ENCODE measurements at places on chromosomes 12 and 14.

GRCh38 chr14:28902930-28903329, 136.3 kb downstream of the FOXG1 start:
- DNase-seq = no peak

DNA sequence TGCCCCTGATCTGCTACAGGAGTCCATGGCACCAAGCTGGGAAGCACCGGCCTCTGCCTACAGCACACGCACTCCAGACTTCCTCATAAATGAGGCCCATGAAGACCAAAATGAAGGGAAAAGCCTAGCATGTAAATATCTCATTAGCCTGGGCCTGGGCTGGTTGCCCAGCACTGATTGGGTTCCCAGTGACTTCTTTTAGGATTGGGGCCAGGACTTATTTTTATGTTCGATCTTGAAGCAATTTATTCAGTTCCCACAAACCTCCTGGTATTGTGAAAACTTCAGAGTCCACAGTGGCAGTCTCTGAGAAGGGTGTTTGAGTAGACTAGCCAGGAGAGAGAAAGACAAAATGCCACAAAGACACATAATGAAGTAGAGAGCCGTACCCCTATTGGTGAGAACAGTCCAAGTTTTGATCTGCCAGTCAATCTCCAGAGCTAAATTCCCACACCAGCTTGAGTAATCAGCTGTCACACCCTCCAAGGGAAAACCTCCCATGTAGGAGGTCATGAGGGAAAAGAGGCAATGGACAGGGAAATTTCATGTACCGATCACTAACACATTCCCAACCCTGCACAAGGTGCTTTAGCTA, 78.2 kb downstream of the PHLDA1 start:
- DNase-seq = no peak

- no peak for DNase-seq
Measured at GRCh38 chr12:132154941-132155770, 10.9 kb downstream of the NOC4L start.

GRCh38 chr12:93223440-93224426, 154.0 kb upstream of the NUDT4 start:
- DNase-seq = no peak

DNA sequence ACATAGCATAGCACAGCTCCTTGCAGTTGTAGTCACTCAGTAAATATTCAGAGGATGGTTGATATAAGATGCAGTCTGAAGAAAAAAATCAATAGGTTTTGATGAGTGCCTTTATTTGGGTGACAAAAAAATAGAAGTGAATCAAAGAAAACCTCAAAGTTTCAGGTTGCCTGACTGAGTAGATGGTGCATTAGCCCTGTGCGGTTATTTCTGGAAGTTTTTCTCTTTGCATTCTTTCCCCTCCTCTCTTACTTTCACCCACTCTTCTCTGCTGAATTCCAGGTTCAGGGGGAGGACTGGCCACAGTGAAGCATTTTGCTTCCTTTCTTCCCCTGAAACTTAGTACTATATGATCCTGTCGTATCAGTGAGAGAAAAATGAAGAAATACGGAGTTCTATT, 28.6 kb downstream of the TRHDE start:
- no peak for DNase-seq

GRCh38 chr12:95709152-95709551, 81.4 kb downstream of the NTN4 start:
- no peak for DNase-seq

DNA sequence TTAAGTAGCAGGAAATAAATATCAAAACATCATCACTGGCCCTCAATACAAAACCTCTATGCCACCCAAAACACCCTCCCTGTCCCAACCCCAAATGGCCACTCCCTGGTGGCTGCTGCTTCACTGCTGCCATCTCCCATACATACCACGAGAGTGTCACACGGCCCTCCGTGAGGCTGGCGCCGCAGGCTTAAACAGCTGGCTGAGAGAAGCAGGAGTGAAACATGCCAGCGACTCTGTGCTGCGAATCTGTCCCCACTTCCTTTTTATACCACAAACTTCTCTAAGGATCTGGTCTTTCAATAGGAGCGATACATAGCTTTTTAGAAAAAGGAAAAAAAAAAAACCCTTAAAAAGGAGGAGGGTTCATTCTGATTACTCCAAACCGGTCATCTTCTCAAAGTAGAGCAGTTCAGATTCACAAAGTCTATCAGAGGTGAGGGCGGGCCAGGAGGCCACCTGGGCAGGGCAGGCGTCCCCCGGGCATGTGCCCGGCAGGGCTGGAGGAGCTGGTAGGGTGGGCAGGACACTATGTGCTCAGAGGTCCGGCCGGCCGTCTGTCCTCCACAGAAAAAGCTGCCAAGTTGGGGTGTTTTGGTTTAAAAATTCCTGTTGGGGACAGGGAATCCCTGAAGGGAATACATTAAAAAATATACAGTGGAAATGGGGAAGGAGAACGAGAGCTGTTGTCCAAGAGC, 26.5 kb downstream of the MAX start:
- no peak for DNase-seq

GRCh38 chr14:35986219-35986573, 160.1 kb downstream of the BRMS1L start:
- DNase-seq = no peak

DNA sequence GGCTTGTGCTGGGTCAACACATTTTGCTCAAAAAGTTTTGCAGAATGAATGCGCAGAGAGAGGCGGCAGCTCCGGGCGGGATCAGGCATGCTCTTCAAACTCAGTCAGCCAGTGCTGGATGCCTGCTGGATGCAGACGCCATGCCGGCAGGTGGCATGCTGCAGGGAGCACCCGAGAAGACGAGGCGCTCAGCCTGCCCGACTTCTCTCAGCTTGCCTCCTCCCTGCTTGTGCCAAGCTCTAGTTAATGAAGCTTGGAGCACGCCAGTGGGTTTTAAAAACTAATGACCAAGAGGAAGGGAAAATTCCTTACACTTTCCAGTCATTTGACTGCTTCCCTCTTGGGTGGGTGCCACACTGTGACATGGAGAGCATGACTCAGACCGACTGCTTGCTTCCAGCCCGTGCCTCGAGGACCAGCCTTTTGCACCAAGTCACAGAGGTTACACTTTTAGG, 39.8 kb downstream of the SLC24A4 start:
- no peak for DNase-seq

DNA sequence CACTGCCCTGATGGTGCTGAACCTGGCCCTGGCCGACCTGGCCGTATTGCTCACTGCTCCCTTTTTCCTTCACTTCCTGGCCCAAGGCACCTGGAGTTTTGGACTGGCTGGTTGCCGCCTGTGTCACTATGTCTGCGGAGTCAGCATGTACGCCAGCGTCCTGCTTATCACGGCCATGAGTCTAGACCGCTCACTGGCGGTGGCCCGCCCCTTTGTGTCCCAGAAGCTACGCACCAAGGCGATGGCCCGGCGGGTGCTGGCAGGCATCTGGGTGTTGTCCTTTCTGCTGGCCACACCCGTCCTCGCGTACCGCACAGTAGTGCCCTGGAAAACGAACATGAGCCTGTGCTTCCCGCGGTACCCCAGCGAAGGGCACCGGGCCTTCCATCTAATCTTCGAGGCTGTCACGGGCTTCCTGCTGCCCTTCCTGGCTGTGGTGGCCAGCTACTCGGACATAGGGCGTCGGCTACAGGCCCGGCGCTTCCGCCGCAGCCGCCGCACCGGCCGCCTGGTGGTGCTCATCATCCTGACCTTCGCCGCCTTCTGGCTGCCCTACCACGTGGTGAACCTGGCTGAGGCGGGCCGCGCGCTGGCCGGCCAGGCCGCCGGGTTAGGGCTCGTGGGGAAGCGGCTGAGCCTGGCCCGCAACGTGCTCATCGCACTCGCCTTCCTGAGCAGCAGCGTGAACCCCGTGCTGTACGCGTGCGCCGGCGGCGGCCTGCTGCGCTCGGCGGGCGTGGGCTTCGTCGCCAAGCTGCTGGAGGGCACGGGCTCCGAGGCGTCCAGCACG, 4.7 kb downstream of the LTB4R start:
- no peak for DNase-seq

- no peak for DNase-seq
Measured at GRCh38 chr14:59463787-59464485, 1.2 kb downstream of the GPR135 start.

DNA sequence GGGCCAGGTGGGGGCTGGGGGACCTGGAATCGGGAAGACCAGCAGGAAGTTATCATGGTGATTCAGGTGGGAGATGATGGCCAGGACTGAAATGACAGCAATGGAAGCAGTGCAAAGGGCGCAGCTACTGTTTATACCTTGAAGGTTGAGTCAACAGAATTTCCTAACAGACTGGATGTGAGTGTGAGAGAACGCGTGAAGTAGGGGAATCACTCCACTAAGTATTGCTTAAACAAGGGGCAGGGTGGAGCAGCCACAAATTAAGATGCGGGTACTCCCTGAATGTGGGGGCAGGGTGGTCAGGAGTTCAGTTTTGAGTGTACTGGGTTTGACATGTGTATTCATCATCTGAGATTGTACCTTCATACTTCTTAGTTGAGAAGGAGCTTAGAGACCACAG, 45.1 kb downstream of the MYF5 start:
- DNase-seq = no peak

- no peak for DNase-seq
Measured at GRCh38 chr12:92058664-92059063, 87.0 kb downstream of the BTG1 start.

DNA sequence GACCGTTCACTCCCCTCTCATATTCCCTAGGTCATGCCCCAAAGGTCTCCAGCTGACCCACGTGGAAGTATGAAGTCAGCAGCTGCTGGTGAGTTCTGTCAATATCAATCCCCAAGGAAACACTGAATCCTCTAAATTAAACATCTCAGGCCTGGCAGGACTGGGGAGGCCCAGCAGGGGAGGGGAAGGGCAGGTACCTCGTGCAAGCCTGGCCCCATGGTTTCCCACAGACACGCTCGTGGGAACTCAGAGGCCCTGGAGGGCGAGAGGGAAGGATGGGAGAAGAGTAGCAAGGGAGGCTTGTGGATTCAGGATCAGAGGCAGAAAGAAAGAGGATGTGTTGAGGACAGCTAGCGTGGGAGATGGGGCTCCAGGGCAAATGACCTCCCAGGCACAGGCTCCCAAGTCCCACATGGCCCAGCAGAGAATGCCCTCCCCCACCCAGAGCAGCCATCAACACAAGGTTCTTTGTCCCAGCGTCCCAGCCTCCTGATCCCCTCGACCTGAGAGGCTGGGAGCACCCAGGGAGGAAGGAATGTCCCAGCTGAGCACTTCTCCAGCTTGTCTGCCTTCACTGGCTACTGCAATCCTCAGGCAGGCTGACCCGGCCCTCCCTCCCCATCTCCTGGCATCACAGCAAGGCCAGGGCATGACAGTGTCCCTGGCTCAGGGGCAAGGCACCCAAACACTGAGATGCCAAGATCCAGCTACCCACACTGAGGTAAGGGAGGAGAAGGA, 20.1 kb upstream of the RPLP0 start:
- DNase-seq = no peak

GRCh38 chr12:117699118-117699517, 269.7 kb downstream of the KSR2 start:
- no peak for DNase-seq

GRCh38 chr12:115259968-115260747, 576.2 kb upstream of the TBX3 start:
- DNase-seq = no peak

DNA sequence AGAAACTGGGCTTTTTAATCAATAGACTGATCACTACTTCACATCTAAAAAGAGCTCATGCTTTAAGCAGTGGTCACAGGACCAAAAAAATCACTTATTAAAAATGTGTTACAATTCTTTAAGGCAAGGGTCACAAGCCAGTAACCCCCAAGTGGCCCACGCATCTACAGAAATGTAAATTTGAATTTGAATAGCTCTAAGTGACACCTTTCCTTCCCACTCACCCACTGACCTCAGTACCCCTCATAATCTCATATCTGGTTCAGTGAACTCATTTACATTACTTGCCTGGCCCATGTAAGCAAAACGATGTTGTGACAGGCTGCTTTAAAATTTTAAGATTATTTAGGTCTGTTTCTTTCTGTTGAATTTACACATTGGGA, 27.4 kb downstream of the NELL2 start:
- DNase-seq = no peak

GRCh38 chr12:11865824-11866223, 204.9 kb upstream of the BCL2L14 start:
- no peak for DNase-seq

DNA sequence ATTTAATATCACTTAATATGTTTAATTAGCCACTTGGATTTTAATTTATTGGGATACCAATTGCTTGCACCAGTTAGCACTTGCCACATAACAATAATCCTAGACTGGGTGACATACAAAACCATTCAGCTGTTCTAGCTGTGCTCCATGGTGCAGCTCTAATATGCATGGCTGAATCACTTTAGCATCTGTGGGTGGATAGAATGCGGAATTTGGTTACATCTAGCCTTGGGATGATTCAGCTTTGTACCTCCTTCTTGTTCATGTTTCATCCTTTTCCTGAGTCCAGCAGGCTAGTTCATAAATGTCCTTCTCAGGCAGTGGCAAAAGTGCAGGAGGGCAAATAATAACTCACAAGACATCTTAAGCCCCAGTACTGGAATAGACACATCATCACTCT, 1263.0 kb downstream of the LRFN5 start:
- no peak for DNase-seq

- no peak for DNase-seq
Measured at GRCh38 chr12:90250766-90251165, 542.1 kb upstream of the ATP2B1 start.

GRCh38 chr12:69935651-69936100, 110.6 kb downstream of the MYRFL start:
- no peak for DNase-seq

DNA sequence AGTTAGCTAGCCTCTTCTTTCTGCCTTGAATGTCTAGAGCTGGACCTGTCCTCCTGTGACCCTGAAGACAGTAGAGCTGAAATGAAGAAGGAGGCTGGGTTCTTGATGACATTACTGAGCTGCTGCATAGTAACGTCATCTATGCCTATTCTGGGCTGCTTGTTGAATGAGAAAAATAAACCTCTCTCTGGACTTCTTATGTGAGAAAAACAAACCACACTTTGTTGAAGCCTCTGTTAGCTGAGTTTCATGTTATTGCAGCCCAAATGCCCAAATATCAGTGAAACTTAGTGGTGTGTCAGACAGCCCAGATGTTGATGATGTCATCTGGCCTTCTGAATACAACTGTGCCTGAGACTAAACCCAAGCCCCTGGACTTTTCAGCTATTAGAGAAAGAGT, 67.0 kb upstream of the MAX start:
- DNase-seq = no peak

GRCh38 chr12:56574210-56574609, 52.6 kb downstream of the RBMS2 start:
- DNase-seq = no peak

GRCh38 chr12:66045506-66045905, 85.0 kb downstream of the LLPH start:
- no peak for DNase-seq

- no peak for DNase-seq
Measured at GRCh38 chr14:62364800-62365280, 602.6 kb downstream of the SNAPC1 start.

DNA sequence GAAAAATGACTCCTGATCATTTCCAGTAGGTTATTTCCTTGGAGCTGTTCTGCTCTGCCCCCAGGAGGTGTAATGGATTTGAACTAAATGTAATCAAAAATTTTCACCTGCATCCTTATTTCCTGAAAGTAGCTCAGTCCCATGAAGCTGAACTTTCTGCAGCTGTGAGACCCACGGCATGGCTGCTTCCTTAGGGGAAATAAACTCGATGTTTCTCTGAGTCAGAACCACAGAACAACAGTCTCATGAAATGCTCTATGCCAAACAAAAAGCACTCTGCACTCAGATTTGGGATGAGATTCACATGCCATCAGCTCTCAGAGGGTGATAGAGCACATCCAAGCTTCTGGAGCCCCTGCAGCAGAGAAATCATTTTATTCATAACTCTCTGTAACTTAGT, 224.1 kb upstream of the PLEKHG7 start:
- no peak for DNase-seq

Data from CD4-positive, alpha-beta T cell treated with Interleukin-1 beta for 1 hour (primary cell).